NCI-H2171 (cell line): ENCODE measurements at places on chromosomes 2 and 18.

- DNase-seq = no peak
Measured at GRCh38 chr2:207251022-207251421, 85.3 kb upstream of the KLF7 start.

GRCh38 chr2:185338104-185338503, 400.5 kb upstream of the FSIP2 start:
- no peak for DNase-seq

GRCh38 chr2:23618265-23618664, 233.3 kb downstream of the KLHL29 start:
- no peak for DNase-seq

GRCh38 chr18:36490897-36491296, 193.4 kb downstream of the FHOD3 start:
- DNase-seq = no peak

- no peak for DNase-seq
Measured at GRCh38 chr18:23735021-23735464, 45.8 kb downstream of the LAMA3 start.

GRCh38 chr2:148770047-148770446, 105.0 kb upstream of the KIF5C start:
- no peak for DNase-seq

GRCh38 chr18:45449418-45450227, 165.7 kb upstream of the SLC14A2 start:
- no peak for DNase-seq

DNA sequence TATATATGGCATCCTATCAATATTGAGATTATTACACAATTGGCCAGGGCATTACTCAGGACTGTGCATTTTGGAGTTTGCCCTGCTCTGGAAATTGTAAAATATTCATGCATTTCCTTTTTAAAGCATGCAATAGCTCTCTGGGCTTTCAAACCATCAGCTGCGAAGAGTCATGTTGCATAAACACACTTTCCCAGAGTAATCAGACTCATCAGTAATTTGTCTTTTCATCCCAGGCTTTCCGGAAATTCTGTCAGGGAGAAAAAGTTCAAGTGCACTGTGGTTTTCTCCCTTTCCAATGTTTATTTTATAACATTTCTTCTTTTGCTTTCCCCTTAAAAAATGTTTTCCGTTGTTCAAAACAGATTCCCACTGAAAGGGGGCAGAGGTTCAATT, 38.9 kb upstream of the FHL2 start:
- no peak for DNase-seq

GRCh38 chr2:122414902-122415301, 659.5 kb downstream of the TSN start:
- no peak for DNase-seq

DNA sequence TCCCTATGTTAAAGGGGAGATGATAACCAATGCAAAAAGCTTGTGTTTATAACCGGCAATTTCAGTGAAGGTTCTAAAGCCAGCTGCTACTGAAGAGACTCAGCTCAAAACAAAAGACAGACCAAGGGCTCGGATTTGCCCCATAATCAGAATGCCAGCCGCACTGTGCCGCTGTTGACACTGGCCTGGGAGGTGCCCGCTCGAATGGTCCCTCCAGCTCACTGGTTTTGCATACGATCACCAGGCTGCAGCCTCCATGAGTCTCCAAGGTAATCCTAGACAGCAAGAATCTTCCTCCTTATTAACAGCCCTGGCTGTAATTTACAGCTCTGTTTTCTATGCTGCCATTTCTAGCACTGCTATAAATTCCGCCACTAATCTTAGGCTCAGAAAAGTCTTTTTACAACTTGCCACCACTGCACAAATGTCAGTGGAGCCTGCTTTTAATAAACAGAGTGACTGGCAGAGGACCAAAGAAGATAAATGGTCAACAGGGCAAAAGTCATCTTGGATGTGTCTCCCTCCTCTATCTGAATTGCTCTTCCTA, 155.7 kb upstream of the SH3BP4 start:
- DNase-seq = no peak

DNA sequence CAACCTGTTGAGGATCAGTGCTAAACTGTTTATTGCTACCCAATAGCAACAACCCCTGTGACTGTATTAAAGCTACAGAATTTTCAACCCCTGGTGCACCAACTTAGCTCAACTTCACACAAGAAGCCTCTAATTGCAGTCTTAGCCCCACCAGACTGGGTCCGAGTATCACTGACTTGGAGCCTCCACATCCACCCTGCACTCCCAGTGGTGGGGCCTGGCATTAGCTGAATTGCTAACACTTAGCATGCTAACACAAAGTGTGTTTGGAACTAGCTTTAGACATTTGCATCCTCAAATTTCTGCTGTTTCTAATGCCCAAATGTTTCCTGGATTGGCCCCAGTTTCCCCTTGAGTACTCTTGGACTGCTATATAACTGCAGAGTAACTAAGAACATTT, 298.6 kb downstream of the AGPS start:
- DNase-seq = no peak

GRCh38 chr2:16204886-16205620, 264.7 kb downstream of the MYCN start:
- DNase-seq = no peak
